ENCODE measurements at places on chromosomes 12 and 14.

- DNase-seq: no peak
Observed at GRCh38 chr14:37623971-37624370, 28.5 kb downstream of the TTC6 start.

DNA sequence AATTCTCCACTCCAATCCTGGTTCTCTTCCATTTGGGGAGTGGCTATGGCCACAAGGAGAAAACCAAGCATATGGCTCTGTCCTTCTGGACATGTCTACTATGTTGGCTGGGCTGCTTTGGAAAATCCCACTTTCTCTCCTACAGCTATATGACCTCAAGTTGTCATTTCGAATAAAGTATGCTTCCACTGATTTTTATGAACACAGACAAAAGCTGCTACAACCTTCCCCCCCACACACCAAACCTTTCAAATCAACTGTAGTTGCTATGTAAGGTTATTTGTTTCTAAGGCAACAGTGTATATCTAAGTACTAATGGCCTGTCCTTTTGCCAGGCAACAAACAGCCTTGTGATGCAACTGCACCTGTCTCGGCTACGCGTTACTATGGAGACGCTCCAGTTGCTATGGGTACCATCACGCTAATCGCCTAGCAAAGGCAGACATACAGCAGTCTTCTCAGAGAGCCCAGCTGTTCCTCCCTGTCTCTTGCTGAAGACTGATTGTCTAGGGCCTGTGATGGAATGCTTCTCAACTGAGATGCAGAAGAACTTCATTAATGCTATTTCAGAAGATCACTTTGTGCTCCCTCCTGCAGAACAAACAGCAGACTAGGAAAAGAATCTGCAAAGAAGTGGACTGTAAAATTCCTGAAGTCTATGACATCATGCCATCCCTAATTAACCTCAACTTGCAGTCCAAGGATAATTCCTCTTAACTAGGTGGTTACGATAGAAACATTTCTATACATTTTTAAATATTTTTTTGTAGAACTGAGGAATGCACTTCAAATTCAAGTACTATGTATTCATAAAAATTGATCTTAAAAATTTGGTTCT, 67.6 kb downstream of the FOXN3 start:
- no peak for DNase-seq

DNA sequence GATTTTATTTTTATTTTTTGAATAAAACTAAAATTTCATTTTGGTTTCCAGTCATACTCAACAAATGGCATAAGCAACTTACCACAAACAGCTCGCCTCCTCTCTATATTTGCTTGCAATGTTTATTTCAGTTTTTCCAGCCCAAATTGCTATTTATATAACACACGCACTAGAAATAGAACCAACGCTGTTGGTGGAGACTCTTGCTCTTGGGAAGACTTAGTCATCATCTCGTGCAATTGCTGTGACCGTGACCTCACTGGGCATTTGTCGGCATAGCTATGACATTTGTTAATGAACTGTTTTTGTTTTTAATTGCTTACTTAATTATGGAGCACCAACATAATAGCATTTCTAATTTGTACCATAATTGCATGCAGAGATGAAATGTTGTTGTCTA, 153.1 kb upstream of the OTX2 start:
- no peak for DNase-seq

DNA sequence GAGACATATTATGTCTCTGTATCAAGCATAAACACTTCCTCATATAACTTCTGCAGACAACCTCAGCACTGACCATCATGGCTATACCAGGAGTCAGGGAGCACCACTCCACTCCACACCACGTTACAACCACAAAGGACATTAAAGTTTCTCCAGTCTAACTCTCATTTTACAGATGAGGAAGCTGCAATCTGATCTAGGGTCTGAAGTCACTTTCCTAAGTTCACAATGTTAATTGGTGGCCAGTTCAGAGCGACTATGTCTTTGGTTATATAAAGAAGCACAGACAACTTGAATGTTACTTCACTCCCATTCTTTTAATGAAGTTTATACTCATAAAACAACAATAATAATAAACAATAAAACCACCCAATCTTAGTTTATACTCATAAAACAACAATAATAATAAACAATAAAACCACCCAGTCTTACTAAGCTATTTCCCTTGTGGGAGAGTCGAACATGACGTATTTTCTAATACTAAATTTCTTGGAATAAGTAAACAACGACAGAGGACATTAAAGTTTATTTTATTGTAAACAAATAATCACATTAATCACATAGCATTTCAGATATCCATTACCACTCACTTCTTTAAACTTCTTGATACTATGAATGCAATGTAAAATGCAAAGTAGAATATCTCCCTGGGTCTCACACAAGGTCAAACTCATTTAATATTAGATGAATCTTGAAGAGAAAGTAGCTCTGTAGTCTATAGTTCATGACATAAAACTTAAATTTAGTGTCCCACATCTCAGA, 72.4 kb upstream of the SSTR1 start:
- no peak for DNase-seq

DNA sequence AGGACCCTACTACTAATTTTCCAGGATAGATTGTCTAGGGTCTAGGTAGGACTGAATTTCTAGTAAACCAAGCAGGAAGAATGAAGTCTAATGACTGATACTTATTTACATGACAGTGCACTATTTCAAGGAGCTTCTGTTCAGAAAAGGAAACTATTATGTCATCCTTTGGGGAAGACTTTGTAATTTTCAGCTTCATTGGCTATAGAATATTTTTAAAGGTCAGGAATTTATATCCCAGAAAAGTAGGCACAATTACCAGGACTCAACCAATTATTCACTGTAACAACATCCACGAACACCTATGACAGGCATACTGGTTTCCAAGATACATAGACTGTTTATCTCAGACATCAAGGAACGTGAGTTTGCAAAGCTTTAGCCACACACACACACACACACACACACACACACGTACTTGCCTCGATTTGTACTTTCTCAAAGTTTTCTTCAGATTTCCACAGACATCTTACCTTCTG, 23.2 kb downstream of the OR6S1 start:
- no peak for DNase-seq

DNA sequence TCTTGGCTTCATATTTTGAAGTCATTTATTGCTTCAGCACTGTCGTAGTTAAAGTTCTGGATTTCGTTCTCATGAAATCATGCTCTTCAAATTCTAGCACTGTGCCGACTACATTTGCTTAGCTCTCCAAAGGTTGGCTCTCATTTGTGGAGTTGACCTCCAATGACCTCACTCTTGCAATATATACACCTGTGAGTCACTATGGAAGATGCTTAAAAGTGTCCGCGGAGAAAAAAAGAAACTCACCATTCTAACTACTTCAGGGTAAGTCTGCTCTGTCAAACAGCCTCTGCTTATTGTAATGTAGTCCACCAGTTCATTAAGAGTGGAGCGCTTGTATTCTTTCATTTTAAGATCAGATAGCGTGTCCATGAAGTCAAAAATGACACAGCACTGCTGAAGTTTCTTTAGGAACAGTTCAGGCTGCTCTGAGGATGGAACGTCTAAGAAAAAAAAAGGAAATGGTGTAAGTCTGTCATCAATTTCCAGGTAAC, 89.7 kb downstream of the PPP2R5E start:
- no peak for DNase-seq

DNA sequence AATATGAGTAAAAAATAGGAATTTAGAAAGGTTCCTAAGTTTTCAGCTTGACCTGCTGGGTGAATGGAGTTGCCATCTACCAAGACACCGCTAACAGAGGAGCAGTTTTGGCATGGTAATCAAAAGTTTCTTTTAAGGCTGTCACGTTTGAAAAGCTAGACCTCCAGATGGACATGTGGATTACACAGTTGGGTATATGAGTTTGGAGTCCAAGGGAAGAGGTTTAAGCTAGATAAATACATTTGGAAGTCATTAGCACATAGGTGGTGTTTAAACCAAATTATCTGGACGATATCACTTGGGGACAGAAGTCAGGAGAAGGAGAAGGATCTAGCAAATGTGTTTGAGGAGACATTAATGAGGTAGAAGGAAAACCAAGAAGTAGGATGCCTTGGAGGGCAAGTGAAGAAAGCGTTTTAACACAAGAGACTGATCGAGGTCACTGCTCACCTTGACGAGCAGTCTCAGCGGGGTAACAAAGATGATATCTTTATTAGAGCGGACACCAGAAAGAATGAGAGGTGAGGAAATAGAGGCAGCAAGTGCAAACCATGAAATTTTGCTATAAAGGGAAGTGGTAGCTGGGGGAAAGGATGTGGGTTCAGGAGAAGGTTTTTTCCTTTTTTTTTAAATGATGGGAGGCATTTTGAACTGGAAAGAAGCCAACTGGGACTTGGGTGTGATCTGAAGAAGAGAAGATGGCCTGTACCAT, 17.6 kb downstream of the PNP start:
- DNase-seq: no peak

- no peak for DNase-seq
Observed at GRCh38 chr14:93926245-93926872, 785 bp upstream of the FAM181A start.

GRCh38 chr14:51157012-51157411, 62.1 kb upstream of the TRIM9 start:
- DNase-seq: no peak

DNA sequence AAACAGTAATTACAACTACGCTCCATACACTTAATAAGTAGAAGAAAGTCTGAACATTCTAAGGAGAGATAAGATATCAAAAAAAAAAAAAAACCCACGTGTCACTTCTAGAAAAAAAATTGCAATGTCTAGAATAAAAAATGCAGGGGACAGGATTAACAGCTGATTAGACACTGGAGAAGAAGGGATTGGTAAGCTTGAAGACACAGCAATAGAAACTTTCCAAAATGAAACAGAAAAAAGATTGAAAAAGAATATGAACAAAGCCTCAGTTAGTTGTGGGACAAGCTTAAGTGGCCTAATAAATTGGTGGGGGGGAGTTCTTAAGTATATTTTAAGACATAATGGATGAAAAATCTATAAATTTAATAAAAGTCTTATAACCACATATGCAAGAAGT, 105.5 kb downstream of the PTPRR start:
- DNase-seq: no peak

- DNase-seq: no peak
Observed at GRCh38 chr12:68497107-68497506, 113.6 kb upstream of the RAP1B start.

- no peak for DNase-seq
Observed at GRCh38 chr14:61126603-61127498, 145.8 kb downstream of the SLC38A6 start.

- no peak for DNase-seq
Observed at GRCh38 chr12:57579677-57580465, 11.1 kb upstream of the PIP4K2C start.

DNA sequence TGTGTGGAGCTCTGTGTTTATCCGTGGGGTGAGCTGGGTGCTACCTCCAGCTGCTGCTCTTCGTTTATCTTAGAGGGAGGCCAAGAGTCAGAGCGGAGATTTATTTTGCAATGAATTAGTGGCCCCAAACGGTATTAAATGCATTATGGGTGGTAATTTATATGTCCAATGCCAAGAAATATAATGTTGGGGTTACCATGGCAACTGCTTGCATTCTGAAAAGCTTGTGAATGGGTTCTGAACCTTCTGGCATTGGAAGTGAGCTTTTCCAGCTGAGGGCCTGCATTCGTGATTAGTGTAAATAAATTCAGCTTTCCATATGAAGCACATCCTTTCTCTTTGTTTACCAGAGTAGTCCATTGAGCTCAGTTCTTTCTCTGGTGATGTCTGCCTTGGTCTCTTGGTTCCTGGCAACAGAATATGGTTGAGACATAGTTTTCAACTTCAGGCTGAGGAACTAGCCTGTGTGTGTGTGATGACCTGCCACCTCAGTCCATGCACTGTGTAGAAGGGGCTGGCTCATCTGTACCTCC, 51.8 kb downstream of the TRAF3 start:
- DNase-seq: no peak

DNA sequence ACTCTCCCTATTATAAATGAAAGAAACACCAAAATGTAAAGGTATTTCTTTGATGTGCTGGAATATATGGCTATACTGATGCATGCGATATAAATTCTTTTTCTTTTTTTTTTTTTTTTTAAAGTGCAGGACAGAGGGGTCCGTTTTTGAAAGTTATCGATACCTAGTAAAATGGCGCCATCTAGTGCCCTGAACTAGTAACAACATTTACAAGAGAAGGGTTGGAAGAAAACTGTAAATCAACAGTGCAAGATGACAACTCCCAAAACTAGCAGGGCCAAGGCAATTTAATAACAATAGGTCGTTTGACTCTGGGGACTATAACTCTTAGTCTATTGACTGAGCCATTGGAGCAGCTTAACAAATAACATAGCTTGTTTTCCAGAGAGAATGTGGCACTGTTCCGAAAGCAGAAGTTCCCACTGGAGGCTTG, 137.7 kb downstream of the SPTSSA start:
- no peak for DNase-seq

DNA sequence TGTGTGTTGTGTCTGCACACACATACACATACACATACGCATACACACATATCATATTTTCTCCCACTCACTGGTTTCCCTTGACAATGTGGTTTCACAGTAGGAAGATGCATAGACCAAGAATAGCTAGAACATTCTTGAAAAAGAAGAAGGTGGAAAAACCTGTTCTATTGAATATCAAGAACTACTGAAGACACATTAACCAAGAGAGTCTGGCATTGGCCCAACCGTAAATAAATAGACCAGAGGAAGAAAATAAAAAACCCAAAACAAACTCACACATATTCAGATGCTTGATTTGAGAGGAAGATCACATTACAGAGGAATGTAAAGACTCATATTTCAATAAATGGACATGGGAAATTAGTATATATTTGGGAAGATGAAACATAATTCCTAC, 311.3 kb downstream of the FOXG1 start:
- no peak for DNase-seq

DNA sequence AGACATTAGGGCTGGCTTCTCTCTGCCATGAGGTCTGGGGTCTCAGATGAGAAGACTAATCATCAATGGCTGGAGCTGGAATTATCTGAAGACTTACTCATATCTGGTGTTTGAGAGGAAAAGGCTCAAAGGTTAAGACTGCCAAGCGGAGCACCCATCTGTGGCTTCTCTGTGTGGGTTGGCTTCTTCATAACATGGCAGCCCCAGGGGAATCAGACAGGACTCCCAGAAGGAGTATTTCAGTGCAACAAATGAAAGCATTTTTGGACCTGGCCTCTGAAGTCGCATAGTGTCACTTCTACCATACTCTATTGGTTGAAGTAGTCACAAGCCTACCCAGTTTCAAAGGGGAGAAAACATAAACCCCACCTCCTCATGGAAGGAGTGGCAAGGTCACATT, 171.8 kb upstream of the KRR1 start:
- DNase-seq: no peak

DNA sequence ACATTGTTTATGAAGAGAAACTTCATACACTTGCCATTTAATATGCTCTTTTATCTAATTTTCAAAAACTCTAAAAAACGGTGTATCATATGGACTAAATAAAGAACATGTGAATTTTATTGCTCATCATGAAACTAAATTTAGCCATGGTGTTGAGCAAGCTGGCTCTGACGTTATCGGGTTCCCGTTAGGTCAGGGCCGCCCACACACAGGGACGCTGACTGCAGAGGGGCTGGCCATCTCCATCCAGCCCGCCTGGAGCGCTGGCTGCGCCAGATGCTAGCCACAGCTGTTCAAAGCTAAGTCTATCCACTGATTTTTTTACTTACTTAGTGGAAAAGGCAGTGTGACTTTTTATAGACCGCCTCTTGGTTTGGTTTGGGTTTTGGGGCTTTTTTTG, 36.5 kb upstream of the DYNC1H1 start:
- DNase-seq: no peak
